ENCODE measurements at places on chromosomes 16 and 17.

DNA sequence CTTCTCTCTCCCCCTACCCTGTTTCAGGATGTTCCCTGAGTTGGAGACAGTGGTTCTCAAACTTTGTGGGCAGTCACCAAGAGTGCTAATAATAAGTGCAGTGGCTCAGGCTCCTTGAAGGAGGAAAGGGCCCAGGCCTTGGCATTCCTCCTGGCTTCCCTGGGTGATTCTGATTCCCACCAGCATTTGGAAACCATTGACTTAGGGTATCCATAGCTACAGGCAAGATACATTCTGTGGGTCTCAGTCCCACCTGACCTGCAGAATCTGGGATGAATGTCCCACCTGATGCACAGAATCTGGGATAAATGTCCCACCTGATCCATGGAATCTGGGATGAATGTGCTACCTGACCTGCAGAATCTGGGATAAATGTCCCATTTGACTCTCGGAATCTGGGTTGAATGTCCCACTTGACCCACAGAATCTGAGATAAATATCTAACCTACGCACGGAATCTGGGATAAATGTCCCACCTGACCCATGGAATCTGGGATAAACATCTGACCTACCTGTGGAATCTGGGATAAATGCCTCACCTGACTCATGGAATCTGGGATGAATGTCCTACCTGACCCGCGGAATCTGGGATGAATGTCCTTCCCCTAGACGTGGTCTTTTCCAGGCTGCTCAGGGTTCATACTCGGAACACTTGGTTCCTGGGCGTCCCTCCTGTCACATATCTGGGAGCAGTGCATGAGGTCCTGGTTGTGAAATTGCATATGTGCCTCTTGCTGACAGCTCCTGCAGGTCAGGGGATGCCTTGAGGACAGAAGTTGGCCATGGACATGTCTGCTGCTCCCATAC is 136.7 kb upstream of the HS3ST2 start:
- no peak for DNase-seq

DNA sequence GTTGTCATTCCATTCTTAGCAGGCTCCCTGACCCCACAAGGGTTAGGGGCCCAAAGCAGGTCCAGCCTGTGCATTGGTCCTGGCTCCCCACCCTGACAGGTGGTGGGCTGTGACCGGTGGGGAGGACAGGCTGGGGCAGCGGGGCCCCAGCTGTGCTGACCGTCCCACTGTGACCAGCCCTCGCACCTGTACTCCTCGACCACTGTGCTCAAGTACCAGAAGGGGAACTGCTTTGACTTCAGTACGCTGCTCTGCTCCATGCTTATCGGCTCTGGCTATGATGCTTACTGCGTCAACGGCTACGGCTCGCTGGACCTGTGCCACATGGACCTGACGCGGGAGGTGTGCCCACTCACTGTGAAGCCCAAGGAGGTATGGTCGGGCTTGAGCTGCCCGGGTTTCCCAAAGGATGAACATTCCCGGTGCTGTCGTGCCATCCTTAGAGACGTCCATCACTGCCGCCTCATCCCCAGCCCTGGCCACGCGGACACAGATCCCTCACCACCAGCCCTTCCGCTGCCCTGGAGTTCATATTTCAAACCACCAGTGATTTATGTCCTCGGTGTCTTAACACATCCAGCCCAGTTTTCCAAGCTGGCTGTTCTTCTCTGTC is 7.3 kb downstream of the DRC7 start:
- DNase-seq = no peak

- no peak for DNase-seq
Measured at GRCh38 chr17:78010759-78011158, 52.3 kb downstream of the TNRC6C start.

- no peak for DNase-seq
Measured at GRCh38 chr17:64291268-64291851, 28.3 kb upstream of the TEX2 start.

GRCh38 chr16:53913099-53913870 is 209.3 kb downstream of the FTO start:
- DNase-seq = no peak

DNA sequence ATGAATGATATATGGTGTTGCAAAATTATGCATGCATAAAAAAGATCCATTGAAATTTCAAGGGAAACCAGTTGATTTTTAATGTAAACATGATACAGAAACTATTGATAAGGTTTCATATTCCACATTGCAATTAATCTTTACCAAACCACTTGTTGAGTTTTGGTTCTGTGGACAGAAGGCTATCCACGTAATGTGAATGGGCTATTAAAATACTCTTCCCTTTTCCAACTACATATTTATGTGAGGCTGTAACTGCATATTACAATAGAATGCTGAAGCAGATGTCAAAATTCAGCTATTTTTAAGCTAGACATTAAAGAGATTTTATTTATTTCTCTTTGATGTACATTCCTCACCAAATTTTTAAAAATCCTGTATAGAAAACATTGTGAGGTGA is 33.7 kb upstream of the VPS4A start:
- DNase-seq = no peak
